Activated naive CD4-positive, alpha-beta T cell treated with anti-CD3 and anti-CD28 coated beads, Interleukin-2, amount 10 ng/mL, durations not matched to agents 5 hours and 36 hours (primary cell): ENCODE measurements at places on chromosomes 7 and 10. TPM values are rescaled to one million over a fixed set of nuclear protein-coding genes. Genes with fewer than 3 reads are reported as not detected.

GJC3 gene
- total RNA-seq = not detected

TMEM184A gene
- not detected for total RNA-seq

NUTM2A gene
- 0.43 TPM for total RNA-seq

OPN4 gene
- total RNA-seq = not detected

METTL27 gene
- 2.6 TPM for total RNA-seq

KEL gene
- 0.17 TPM for total RNA-seq

ADARB2 gene
- 5.2 TPM for total RNA-seq

SUPV3L1 gene
- total RNA-seq = 30.3 TPM

TRA2A gene
- total RNA-seq = 109 TPM

ACBD7 gene
- 4.5 TPM for total RNA-seq

ENKUR gene
- total RNA-seq = not detected

ARMC10 gene
- 32.7 TPM for total RNA-seq

NSUN6 gene
- total RNA-seq = 22.7 TPM

ADCYAP1R1 gene
- total RNA-seq = not detected

AASS gene
- total RNA-seq = 0.48 TPM

PNLIPRP3 gene
- not detected for total RNA-seq

ZNF775 gene
- total RNA-seq = 7.0 TPM

NPC1L1 gene
- not detected for total RNA-seq

MYPN gene
- not detected for total RNA-seq

HOXA7 gene
- not detected for total RNA-seq

ANKRD2 gene
- not detected for total RNA-seq

GIMAP5 gene
- total RNA-seq = 139 TPM

CRPPA gene
- 0.99 TPM for total RNA-seq

EPO gene
- total RNA-seq = not detected

ITIH5 gene
- not detected for total RNA-seq

HYCC1 gene
- 70.8 TPM for total RNA-seq

PILRA gene
- 2.6 TPM for total RNA-seq

NUP42 gene
- 35.8 TPM for total RNA-seq

CYP3A5 gene
- total RNA-seq = not detected

CALML3 gene
- not detected for total RNA-seq
